ENCODE measurements at places on chromosomes 4 and X.

DNA sequence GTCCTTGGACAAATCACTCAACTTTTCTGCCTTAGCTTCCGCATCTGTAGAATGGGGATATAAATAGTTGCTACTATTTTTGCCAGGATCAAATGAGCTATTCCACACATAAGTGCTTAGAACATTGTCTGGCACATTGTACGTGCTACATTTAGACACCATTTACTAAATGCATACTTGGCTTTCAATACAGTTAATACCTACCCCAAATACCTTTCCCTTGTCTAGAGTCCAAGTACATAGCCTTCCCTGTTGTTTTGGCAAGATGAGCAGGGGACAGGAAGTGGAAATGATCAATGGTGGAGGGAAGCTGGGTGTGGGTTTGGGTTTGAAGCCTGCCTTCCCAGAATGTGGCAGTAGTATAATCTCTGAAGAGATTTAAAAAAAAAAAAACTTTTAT, 82.0 kb downstream of the CHRDL1 start:
- DNase-seq, result no peak

GRCh38 chr4:17577665-17578481, 875 bp downstream of the LAP3 start:
- DNase-seq, result peak; percentile 33

DNA sequence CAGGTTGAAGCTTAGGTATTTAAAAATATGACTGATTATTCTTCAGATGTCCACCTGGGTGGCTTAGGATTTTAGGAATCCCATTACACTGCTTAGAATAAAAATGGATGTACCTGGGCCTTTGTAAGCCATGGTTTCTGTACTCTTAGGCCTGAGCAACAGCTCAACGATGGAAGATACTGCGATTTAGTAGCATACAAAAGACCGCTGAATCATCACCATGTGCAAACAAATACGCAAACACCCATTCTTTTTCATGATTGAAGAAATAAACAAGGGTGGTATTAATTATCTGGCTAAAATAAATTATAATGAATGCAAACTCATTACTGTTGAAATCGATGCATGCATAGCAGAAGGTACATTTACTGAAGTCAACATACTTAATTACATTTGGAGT, 188.9 kb downstream of the ZNF330 start:
- no peak for DNase-seq

- no peak for DNase-seq
Observed at GRCh38 chr4:48499551-48500066, 9.6 kb downstream of the ZAR1 start.

- peak; percentile 14 for DNase-seq
Observed at GRCh38 chr4:53365121-53365485, 758 bp downstream of the SCFD2 start.

- DNase-seq, result peak; percentile 60
Observed at GRCh38 chrX:15686818-15687685, 22.4 kb upstream of the CLTRN start.

- no peak for DNase-seq
Observed at GRCh38 chr4:184860018-184860779, 34.4 kb upstream of the ACSL1 start.

GRCh38 chr4:1603413-1604135, 80.5 kb downstream of the FAM53A start:
- no peak for DNase-seq

DNA sequence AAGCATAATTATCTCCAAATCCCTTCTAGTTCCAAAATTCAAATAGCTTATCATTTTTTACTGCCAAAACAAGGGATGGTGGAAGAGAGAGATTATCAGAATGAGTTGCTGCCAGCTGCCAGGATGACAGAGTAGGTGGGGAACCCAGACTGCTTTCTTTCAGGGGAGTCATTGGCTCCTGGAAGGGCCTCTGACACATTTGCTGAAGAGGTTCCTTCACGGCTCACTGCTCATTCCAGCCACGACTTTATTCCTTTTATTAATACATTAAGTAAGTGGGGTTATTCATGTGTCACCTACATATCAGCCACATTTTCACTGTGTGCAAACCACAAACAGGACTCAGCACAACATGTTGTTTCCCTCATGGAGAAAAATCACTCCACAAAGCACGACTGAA, 12.7 kb upstream of the SMIM43 start:
- no peak for DNase-seq

- DNase-seq, result no peak
Observed at GRCh38 chrX:49272421-49272820, 2.8 kb downstream of the PPP1R3F start.

GRCh38 chr4:45741897-45742296, 382.0 kb downstream of the GABRG1 start:
- no peak for DNase-seq

- no peak for DNase-seq
Observed at GRCh38 chrX:72666451-72666850, 47.7 kb downstream of the PHKA1 start.

DNA sequence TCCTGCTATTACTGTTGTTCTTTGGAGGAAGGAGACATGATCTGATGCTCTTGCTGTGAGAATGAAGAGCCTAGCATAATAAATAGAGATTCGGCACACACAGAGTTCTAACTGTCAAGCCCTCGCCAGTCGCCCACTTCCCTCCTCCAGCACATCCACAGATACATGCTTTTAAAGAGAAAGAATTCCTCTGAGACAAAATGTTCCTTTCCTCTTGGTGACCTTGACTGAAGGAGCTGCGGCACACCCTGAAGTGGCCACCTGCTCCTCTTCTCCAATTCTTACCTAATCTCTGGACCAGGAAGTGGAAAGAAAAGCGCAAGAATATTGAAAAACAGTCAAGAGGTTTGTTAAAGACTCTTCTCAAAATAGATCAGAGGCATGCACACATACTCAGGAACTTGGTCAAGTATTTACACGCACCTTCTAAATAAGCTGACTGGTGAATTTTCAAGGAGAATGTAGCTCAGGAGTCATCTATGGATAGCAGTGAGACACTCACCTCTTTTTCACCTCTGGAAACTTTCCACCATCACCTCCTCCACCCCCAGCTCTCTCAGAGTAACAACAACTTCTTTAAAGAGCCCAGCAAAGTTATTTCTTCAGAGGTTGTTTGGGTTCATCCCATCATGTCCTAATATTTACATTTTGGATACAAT, 95.4 kb downstream of the PARM1 start:
- DNase-seq, result no peak

DNA sequence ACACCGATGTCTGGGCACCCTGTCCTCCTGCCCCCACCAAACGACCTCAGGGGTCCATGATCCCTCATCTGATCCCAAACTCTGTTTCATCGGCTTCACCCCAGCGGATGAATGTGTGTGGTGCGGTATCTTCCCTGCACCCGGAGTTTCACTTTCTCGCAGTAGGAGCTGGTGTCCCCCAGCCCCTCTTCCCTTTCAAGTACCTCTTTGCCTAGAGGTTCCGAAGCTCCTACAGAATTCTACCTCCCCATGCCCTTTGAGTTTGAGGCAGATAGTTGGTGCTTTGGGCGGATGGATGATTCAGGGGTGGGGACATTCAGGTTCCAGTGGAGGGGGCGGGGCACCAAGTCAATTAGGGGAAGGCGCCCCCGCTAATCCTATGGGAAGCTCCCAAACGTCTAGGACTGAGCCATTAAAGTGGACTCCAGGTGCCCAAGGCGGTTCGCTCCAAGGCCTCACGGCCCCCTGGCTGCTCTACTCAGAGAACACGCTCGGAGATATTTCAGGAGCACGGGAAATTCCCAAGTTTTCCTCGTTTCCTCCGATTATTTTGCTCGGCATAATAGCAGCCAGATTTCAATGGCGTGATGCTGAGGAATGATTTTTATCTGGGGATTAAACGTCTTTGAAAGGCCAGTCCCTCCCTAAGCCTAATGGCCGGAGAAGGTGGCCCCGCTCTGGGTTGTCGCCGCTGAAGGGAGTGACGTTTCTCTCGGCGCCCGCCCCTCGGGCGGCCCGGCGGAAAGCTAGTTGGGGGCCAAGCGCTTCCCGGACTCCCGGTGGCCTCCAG, 1.3 kb downstream of the MSX1 start:
- peak; percentile 29 for DNase-seq

DNA sequence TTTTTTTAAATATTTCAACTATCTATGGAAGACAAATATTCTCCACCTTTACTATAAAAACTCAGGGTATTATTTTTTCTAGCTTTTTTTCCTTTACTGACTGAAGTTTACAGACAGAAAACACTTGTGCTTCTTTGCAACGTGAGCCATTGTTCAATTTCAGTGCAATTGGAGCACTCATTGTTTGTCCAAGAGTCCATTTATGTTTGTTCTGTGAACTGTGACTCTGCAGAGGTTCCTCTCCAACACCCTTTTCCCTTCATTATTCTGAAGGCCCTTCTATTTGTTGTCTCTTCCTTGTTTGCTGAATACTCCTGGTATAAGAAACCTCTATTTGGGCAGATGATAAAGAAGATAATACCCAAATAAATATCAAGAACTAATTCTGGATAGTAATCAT, 37.4 kb downstream of the DAPP1 start:
- no peak for DNase-seq

DNA sequence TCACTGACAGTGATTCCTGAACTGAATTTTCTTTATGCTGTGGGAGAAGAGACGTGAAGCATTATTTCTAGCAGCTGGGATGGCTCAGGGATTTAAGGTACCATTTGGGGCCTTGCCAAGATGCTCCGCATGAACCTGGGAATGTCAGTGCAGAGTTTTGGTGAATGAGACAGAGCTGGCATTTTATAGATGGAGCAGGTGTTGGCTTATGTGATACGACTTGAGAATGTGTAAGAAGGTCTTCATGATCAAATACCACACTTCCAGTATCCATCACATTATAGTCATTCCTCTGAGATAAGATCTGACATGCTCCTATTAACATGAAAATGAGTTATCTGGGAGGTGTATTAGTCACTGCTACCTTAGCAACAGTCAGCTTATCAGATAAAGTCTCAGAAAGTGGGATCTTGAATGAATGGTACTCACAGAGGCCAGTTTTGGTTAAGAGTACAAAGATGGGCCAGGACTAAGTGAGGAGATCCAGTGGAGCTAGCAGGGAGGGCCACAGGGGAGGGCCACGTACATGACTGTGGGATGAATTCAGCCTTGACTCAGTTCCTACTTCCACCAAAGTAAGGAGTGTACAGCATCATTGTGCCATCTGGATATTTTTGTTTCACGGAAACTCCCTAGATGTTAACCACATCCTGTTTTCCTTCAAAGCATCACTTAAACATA, 116.7 kb downstream of the SPCS3 start:
- no peak for DNase-seq

DNA sequence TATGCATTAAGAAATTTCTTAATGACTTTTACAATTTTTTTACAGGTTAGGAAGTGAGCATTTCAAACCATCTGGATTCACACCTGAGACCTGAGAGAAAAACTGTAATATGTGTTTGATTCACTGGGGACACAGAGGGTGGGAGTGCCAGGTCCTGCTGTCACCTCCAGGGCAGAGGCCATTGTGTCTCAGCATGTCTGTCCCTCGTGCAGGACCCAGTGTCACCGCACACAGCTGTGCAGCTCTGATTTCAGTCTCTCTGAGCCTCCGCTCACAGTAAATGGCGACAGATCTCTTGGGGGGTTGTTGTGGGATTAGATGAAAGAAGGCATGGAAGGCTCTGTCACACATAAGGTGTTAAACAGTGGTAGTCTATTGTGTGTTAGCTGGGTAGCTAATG, 23.0 kb upstream of the CLDN24 start:
- no peak for DNase-seq

GRCh38 chrX:78595901-78596502, 63.1 kb downstream of the RTL3 start:
- DNase-seq, result peak; percentile 9

DNA sequence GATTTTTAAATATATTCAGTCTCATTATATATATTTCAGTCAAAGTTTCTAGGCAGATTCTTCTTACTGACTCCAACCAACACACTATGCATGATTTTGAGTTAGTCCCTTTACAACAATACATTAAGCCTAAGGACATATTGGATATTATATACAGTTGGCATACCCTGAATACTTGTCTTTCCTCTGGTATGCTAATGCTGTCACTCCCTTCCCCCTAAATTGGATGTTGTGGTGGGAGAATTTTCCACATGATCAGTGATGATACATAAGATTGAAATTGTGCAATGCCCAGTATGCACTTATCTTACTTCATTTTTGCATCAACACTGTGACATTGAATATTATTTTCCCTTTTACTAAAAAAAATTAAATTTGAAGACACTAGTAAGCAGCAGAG, 935.2 kb downstream of the PCDH7 start:
- peak; percentile 25 for DNase-seq

DNA sequence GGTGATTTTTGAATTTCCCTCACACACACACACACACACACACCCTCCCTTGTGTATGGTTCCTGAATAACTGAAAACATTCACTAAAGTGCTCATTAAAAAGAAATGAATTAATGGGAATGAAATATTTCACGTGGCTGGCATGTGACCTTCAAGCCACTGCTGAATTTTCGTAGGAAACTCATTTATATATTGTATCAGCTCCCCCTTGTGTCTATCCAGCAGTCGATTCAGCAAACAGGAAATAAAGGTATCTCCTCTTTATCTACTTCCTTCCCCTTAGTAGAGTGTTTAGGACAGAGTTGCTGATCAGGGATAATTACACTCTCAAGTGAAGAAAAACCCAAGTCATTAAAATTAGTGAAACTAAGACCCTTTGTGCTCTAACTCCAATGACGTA, 912.6 kb upstream of the LCORL start:
- no peak for DNase-seq

DNA sequence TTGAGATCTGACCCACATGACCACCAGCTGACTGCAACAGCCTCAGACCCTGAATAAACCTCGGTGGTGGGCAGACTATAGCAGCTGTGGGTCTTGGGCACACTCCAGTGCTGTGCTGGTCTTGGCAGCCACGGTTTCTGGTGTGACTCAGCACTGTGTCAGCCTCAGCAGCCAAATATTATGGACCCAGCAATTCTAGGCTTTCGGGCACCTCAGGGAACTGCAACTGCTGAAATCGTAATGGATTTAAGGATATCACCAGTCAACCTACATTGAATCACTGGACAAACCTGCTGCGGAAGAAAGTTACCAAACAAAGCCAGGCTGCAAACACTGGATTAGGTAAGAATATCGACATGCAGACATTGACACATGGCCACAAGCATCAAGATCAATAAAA, 10.5 kb upstream of the UBE2NL start:
- DNase-seq, result no peak

DNA sequence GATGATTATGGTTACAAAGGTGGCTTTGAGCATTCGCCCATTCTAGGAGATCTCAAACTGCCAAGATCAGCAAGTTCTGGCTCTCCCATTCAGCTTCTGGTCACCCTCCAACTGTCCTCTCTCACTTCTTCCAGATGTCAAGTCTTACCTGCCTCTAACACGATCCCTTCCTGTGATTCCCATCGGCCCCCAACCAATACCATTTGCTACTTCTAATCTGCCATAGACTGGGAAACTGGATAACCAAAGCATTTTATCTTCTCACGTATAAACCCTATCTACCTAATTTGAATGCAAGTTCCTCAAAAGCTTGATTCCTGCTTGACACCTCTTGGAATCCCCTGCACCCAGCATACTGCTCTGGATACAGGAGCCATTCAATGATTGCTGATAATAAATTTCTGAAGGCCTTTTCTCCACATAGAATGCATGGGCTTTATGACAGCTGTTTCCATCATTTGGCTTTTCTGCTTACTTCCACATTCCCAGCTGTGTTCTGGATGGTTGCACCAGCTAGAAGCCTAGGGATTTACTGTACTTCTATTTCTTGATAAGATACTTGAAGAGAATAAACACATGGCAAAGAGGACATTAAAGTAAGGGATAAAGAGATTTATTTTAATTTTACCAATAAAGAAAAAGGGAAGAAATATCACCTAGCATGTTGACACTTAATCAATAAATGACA, 9.6 kb downstream of the GPC4 start:
- DNase-seq, result no peak

All from cardiac muscle cell (in vitro differentiated cells and primary cell).